Activated gamma-delta T cell treated with anti-CD3 and anti-CD28 coated beads, Interleukin-2, amount 50 U/mL, for 16 hours (primary cell): ENCODE measurements at places on chromosomes 7 and 10.

GRCh38 chr7:98870807-98871491 lies 1.1 kb upstream of the TMEM130 start:
- DNase-seq = no peak

GRCh38 chr10:127210936-127211466 lies 14.6 kb upstream of the INSYN2A start:
- no peak for DNase-seq

GRCh38 chr10:110357871-110358270 lies 53.2 kb upstream of the SMNDC1 start:
- no peak for DNase-seq

- DNase-seq = no peak
Measured at GRCh38 chr10:22699976-22700375, 14.4 kb downstream of the PIP4K2A start.

- no peak for DNase-seq
Measured at GRCh38 chr7:102875700-102876295, 37.0 kb upstream of the LRRC17 start.

- DNase-seq = no peak
Measured at GRCh38 chr7:106911959-106912358, 46.9 kb downstream of the PIK3CG start.

DNA sequence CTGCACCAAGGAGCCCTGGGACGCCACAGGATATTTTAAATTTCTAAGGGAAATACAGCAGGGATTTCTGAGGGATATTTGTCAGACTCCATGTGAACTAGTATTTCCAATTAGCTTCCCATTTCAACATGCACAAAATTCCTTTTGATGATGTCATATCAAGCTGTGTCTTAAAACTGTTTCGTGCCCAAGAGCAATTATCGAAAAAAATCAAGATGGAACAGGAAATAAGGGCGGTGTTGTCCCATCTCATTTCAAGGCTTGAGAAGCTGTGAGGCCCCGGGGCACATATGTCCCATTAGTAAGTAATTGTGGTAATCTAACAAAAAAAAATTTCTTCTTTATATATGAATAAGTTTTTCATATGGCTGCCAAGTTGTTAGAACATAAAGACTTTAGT lies 47.4 kb downstream of the PPP1R17 start:
- DNase-seq = no peak

DNA sequence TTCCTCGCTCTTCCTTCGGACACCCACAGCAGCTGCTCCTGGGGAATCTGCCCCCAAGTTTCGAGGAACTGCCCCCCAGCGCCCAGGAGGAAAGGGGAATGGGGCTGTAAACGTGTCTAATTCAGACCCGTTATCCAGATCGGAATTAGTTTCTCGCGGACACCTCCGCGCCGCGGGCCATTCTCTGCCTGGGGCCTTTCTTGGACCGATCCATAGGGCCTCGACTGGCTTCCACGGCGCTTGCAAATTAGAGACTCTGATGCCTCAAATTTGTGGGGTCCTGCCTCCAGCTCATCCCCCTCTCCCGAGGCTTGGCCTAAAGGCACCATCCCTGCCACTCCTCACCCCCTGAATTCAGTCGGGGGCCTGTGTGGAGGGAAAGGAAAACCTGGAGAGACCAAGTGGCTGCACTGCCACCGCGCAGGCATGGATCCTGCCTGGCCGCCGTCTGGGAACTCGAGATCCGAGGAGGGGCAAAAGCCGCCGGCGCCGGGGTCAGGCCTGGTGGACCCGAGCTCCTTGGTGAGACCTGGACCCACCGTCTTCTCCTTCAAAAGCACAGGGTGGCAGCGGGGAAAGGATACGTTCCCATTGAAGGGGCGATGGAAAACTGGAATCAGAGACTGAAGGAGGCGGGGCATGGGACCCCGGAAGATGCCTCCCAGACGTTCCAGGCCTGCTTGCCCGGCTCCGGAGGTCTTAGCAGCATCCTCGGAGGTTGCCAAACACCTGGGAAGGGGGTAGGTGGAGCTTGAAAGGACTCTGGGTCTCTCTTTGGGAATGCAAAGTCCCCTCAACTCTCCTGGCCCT lies 13.7 kb downstream of the LBX1 start:
- DNase-seq = no peak

- no peak for DNase-seq
Measured at GRCh38 chr10:112874982-112875381, 75.1 kb upstream of the TCF7L2 start.

DNA sequence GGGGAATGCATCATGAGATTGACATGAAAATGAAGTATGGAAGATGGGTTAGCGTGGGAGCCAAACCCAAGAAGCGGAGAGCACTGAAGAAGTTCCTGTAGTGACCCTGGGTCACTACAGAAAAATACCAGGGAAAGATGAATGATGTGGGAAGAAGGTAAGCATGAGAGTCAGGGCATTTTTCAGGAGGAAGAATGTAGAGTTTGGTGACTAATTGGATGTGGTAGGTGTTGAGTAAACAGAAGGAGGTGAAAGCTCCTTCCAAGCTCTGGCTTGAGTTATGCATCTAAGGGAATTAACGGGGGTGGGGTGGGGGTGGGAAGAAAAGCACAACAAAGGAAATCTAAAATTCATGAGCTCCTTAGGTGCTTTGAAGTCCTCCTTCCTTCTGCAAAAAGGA lies 238.1 kb upstream of the AOAH start:
- no peak for DNase-seq

- no peak for DNase-seq
Measured at GRCh38 chr7:105643851-105644250, 62.6 kb upstream of the EFCAB10 start.

DNA sequence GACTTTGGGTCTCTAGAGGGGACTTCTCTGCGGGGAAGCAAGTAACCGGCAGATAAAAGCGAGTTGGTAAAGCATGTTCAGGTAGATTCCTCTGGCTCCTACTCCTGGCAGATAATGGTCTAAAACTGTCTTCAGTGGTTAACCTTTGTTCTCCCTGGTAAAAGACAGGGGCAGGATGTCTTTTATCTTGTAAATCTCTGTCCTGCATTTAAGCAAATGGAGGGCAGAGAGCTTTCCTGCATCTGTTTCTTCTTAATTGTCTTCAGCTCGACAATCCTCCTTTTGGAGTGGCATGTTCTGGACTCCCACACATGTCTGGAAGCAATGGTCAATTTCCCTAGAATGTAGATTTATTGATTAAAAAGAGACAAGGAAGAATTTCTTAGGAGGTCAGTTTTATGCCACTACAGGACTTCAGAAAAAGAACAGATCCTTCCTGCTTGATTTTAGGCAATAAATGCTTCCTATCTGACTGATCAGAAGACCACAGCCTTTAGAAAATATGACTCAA lies 16.6 kb downstream of the C7orf33 start:
- no peak for DNase-seq

- DNase-seq = no peak
Measured at GRCh38 chr7:137519947-137520346, 176.4 kb upstream of the PTN start.

- DNase-seq = no peak
Measured at GRCh38 chr10:102604439-102604841, 39.8 kb upstream of the TRIM8 start.

- no peak for DNase-seq
Measured at GRCh38 chr7:157840914-157841772, 504.3 kb downstream of the DNAJB6 start.

GRCh38 chr10:91944880-91945630 lies 21.5 kb downstream of the BTAF1 start:
- DNase-seq = no peak

DNA sequence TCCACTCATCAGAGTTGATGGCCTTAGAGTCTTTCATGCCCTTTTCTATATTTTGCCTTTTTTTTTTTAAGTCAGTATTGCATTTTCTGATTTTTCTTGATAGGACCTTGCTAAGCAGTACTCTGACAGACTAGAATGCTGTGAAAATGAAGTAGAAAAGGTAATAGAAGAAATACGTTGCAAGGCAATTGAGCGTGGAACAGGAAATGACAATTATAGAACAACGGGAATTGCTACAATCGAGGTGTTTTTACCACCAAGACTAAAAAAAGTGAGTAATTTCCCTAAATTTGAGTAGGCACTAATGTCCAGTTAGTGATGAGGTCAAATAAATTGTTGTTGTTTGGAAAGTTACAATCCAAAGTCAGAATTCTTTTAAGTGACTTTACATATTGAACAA lies 7.4 kb downstream of the NUB1 start:
- no peak for DNase-seq

- no peak for DNase-seq
Measured at GRCh38 chr10:104122225-104123107, 495 bp downstream of the SFR1 start.

DNA sequence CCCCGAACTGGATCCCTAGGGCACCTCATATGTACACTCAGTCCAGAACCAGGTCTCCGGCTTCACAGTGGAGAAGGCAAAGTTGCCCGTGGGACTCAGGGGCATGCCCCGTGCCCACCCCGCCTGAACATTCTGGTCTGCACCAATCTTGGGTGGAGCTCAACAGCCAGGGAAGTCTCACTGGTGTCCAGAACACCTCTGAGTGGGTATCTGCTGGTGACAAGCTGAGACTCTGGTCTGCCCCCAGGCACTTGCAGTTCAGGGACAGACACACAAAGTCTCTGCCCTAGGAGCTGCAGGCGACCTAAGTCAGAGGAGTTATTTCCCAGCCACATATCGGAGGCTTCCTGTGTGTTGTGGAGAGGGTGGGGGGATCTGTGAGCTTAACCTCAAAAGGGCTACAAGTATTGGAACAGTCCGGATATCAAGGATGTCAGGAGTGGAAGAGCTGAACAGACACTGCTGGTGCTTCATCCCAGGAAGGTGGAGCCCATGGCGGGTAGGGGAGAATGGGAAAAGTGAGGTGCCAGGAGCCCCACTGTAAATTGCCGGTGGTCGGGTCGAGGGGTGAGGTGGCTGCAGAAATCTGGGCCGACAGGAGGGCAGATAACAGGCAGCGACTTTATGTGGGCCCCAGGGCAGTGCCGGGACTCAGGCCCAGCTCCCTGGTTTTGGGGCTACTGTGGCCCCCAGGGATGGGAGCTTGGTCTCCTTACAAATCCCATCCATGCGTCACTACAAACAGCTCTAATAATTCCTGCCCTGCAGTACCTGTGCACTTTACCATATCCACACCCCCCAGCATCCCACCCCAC lies 8.6 kb upstream of the TLX1 start:
- DNase-seq = no peak

DNA sequence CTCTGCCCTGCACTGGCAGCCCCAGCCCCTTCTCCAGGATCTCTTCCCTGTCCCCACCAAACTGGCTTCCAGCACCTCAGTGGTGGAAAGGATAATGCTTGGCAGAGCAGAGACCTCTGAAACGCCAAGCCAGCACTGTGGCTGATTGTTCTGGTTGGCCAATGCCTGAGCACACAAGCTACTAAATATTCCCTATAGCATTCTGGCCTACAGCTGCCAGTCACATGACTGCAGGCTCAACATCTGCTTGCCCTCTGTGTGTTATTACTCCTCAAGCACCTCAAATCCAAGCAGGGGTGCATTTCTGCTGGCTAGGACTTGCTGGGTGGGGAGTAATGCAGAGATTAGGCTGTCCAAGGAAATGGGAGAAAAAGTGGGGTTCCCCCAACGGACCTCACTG lies 6.1 kb downstream of the TBATA start:
- no peak for DNase-seq

GRCh38 chr7:87505557-87506245 lies 30.2 kb upstream of the ABCB4 start:
- DNase-seq = no peak

DNA sequence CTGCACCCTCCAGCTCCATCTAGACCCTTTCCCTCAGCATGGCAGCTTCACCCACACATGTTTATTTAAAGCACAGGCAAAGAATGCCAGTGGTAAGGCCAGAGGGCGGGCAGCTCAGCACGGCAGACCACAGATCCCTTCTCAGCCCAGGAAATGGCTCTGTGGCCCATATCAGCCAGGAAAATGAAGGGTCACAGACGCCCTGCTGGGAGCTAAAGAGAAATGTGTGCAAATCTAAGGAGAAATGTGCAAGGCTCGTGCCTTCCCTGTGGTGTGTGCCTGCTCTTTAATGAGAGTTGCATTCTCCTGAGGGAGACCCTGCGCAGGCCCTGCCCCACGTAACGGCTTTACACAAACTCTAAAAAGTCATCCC lies 23.0 kb downstream of the PTPRN2 start:
- DNase-seq = no peak

DNA sequence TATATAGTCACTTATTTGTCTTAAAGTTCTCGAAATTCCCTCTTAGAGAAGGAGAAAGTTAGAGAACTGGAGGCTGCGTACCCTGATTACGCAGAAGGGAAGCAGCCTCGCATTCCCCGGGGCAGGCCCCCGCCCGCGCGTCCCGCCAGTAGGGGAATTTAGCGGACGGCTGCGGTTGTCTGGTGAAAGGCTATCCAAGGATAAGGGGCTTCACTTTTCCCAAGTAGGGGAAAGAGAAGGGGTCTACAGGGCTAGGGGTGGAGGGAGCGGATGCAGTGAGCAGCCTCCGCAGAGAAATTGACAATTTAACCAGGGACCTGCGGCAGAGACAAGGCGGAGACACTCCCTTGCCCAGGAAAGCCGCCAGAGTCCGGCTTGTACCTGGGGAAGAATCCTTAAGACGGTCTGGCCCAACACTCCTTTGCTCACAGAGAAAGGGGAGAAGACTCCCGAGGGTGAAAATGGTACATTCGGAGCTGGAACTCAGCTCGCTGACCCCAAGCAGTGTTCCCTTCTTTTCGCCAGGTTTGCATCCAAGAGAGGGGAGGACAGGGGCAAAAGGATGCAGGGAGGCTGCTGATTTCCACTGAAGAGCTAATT lies 994 bp upstream of the MAGI2 start:
- no peak for DNase-seq

GRCh38 chr7:33940503-33940902 lies 35.2 kb downstream of the BMPER start:
- DNase-seq = no peak

- DNase-seq = no peak
Measured at GRCh38 chr10:115167751-115168150, 74.6 kb downstream of the ATRNL1 start.

GRCh38 chr7:105210721-105211205 lies 178.0 kb downstream of the SRPK2 start:
- no peak for DNase-seq

- no peak for DNase-seq
Measured at GRCh38 chr10:50653142-50653541, 29.4 kb upstream of the SGMS1 start.

DNA sequence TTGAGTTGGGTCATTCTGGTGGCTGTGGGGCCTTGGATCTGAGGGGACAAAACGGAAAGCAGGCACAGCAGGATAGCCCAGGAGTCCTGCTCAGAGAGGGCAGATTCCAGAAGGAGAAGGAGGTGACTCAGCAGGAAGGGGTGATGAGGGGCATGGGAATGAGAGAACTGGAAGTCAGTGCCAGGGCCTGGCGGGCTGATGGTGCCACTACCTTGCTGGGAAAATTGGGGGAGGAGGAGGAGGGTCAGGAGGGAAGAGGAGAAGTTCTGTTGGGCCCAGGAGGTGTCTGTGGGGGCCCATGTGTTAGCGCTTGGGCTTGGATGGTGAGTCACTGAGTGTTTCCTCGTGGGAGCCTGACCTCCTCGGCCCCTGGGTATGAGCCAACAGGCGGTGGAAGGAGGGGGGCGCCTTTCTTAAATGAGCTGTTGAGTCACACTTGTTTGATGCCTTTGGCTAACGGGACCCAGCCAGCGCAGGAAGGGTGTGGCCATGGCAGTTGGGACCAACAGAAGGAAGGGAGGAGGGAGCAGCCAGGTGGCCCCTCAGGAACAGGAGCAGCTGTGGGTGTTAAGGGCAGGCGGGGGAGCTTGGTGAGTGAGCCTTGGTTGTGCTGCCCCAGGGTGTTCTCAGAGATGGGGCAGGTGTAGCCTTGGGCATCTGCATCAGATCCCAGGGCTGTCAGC lies 130.0 kb upstream of the BTBD16 start:
- no peak for DNase-seq
